Jurkat, Clone E6-1 (cell line): ENCODE measurements at places on chromosomes 7 and 10.
A peak's percentile ranks its signal among the peaks of the same experiment; 100 is the strongest.

DNA sequence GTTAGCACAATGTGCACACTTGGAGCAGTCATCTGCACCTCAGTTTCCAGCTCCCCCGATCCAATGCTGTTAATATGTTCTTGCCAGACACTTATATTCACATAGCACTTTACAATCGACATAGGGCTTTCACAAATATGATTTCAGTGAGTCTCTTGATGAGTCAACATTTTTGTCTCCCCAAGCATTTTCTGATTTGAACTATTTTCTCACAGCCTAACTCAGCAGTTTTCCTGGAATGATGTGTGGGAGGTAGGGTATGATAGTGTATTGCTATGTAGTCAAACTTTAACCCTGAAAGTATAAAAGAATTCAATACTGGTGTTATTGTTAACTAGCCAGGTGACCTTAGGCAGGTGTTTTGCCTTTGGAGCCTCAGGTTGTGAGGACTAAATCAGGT lies 82.5 kb upstream of the LRGUK start:
- DNase-seq: no peak

DNA sequence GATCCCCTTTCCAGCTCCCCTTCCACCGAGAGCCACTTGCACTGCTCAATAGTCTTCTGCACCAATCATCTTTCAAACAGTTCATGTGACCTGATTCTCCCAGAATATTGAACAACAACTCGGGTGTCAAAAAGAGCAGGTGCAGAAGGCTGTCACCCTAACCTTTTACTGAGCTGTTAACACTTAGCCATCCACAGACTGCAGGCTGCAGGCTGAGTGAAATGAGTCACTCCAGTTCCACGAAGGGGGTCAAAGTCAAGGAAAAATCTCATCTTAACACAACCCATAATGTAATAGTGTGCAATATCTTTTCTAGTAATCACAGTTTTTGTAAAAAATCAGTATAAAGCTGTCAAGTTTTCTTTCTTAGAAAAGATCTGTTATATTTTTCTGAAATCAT lies 63.1 kb downstream of the MTPAP start:
- no peak for DNase-seq

- no peak for DNase-seq
These were observed 45.7 kb downstream of the COL28A1 start for GRCh38 chr7:7490003-7490402.

DNA sequence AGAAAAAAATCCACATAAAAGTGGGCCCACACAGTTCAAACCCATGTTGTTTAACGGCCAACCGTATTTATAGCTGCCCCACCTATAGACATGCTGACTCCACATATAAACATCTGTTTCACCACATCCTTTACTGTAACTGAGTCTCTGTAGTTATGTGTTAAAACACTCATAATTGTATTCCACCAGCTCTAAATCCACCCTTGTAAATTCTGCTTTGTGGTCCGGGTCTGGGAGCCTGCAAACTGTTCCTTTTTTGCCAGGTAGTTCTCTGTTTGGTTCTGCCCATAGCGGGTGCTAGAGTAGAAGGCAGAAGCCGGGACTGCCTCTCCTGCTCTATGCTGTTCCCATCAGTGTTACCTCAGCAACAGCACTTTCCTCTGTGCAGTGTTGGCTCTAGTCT lies 20.2 kb upstream of the FHIP2A start:
- peak; percentile 99 for DNase-seq

GRCh38 chr7:27172315-27172774 lies 1.8 kb downstream of the HOXA10 start:
- no peak for DNase-seq

DNA sequence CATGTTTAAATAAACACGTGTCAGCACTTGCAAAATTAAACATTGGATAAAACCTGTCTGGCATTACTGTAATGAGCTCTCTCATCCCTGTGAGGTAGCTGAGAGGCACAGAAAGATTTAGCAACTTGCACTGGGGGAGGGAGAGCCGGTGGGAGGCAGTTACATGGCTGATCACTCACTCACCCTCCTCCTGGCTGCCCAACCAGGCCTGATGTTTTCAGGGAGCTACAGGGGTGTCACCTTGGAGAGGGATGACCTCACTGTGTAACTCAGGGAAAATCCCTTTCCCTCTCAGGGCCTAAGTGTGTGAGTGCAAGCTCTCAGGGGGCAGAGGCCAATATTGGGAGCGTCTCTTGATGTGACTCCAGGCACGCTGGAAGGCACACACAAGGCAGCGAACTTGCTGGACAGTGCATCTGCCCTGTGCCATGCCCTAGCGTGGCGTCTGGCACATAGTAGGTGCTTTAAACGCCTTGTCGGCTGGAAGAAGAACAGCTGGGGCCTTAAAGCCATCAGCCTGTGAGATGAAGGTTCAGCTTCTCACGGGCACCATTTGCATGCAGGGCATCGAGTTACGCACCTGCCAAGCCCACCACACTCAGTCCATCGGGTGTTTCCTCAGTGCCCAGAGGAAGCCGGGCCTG lies 51.1 kb downstream of the ELFN1 start:
- no peak for DNase-seq

DNA sequence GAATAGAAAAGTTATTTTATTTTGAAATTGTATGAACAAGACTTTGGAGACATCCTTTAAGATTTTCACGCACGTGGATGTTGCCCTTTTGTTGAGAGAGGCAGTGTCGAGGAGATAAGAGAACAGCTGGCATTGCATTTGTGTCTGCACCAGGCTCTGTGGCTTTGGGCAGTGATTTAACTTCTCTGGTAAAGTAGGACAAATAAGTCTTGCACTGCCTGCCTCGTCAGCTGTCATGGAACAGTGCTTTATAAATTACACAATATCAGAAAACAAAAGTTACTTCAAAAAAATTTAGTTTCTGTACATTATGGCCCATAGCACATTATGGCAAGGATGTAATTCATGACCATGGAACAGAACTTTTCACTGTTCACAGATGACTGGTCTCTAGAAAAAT lies 20.1 kb downstream of the SNX10 start:
- no peak for DNase-seq

DNA sequence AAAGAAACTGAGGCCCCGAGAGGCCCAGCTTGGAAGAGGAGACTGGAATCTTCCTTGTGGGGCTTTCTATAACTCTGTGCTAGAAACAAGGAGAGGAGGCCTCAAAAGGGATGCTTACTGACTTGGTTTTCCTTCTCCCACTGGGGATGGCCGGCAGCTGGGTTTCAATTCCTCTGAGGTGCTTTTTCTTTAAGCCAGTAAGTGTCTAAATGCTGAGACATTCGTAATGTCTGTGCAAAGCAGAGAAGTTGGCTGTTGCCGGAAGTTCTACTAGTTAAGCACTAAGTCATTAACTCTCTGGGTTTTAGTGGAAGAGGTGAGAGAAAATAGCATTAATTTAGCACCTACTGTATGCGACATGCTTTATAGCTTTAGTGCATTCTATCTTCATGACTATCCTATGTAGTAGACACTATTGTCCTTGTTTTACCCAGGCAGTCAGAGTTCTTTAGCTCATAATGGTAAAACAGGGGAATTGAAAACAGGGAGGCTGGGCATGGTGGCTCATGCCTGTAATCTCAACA lies 135.2 kb downstream of the RGS10 start:
- DNase-seq: no peak

DNA sequence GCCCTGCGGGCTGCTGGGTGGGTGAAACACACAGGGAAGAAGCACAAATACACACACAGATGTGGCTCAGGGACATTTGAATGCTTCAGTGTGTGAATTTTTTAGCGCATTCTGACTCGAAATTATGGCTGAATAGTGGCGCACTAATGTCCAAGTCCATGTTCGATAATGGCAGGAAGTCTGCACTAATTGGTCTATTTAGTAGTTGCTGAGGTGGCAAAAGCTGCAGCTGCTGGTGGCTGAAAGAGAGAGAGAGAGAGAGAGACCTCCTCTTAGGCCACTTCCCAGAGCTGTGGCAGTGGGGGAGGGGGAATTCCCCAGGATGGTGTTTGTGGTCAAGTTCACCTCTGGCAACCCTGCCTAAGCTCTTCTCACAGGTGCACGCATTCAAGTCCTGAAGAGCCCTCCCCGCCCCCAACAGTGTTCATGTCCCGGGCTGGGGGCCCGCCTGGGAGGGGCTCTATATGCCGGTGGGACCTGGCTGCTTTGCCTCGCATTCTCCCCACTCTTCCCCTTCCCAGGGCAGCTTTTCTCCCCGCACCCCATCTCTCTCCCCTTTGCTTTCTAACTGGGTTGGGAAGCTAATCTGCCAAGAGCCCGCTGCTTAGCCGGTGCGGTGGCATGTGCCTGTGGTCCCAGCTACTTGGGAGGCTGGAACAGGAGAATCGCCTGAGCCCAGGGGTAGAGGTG lies 6.0 kb upstream of the MNX1 start:
- no peak for DNase-seq

- peak; percentile 28 for DNase-seq
These were observed 559 bp upstream of the FKBP14 start for GRCh38 chr7:30027065-30027456.

- DNase-seq: no peak
These were observed 99.3 kb downstream of the LANCL2 start for GRCh38 chr7:55464422-55464821.

GRCh38 chr10:4109469-4109868 lies 324.5 kb upstream of the KLF6 start:
- DNase-seq: no peak

DNA sequence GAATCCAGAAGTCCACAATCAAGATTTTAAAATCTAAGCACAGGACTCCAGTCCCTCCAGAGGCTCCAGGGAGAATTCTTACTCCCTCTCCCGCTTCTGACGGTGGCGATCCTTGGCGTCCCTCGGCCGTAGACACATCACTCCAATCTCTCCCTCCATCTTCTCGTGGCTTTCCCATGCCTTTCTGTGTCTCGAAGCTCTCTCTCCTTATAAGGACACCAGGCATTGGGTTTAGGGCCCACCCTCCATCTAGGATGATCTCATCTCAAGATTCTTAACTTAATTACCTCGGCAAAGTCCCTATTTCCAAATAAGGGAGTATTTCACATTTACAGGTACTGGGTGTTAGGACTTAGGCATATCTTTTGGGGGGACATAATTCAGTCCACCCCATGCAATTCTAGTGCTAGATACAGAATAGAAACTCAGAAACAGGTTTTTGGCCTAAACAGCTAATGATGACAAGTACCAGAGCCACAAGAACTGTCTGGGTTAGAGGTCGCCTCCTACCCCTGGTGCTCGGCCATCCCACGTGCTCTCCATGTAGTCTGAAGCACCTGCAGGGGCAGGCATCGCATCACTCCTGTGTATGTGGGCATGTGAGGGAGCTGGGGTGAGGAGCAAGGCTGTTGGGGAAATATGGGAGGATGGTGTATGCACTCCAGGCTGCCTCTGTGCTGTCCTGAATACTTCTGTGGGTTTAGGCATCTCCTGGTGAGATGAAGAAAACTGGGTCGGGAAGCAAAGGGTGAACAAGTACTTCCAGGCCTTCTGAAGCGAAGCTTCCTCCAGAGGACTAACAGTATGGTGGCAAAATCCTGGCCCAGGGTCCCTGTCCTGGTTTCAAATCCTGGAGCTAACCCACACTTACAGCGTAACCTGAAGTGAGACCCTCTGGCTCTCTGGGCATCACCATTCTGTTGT lies 298.3 kb upstream of the ZMIZ1 start:
- no peak for DNase-seq
